Activated CD4-positive, alpha-beta T cell treated with anti-CD3 and anti-CD28 coated beads, Interleukin-2, Interleukin-4, amounts not matched to agents 100 ng/mL and 50 ng/mL, durations not matched to agents 16 hours and 8 hours (primary cell): ENCODE measurements at places on chromosomes 6 and 20.

GRCh38 chr6:15816661-15817060 lies 153.8 kb upstream of the DTNBP1 start:
- DNase-seq = no peak

DNA sequence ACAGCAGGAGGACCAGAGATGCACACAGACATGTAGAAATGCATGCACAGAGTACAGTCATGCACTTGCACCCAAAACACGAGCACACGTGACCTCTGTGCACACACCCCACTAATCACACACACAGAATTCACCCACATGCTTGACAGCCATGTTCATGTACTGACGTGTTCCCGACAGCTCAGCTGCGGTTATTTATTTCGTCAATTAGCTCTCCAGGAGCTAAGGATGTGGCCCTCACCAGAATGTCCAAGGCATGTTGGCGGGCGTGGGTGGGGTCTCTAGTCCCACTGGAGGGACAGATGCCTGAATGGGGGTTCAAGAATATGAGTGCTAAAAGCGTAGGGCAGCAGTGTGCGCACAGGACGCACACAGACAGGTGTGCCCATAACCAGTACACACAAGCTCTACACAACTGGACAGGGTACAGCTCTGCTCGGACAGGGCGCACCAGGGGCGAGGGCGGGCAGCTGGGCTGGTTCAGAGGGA lies 571 bp upstream of the PRPF6 start:
- no peak for DNase-seq

GRCh38 chr20:825710-826421 lies 7.6 kb upstream of the FAM110A start:
- no peak for DNase-seq

- no peak for DNase-seq
Observed at GRCh38 chr6:37017606-37018197, 12.2 kb downstream of the FGD2 start.

- DNase-seq = no peak
Observed at GRCh38 chr20:58656831-58657230, 5.7 kb downstream of the STX16 start.

GRCh38 chr20:37980876-37981275 lies 52.4 kb downstream of the TTI1 start:
- no peak for DNase-seq

- DNase-seq = no peak
Observed at GRCh38 chr6:128903715-128904114, 20.8 kb downstream of the LAMA2 start.

GRCh38 chr6:166955121-166955864 lies 1.1 kb downstream of the RNASET2 start:
- DNase-seq = peak; percentile 37

DNA sequence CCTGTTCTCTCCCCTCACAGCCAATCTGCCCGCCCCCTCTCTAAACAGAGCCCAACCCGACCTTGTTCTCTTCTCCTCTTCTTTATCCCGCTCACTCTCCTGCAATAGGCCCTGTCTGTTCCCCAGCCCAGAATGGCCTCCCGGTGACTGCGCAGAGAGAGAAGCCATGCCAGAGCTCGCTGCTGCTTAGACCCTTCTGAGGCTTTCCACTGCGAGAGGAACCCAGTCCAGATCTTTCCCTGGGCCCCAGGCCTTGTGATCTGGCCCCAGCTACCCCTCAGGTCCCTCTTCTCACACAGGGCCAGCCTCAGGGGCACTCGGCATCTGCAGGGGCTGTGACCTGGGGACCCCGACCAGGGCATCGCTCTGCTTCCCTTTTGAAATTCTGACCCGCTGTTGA lies 58.1 kb downstream of the TMEM242 start:
- DNase-seq = no peak

GRCh38 chr20:24770628-24771541 lies 178.2 kb upstream of the CST7 start:
- DNase-seq = no peak

DNA sequence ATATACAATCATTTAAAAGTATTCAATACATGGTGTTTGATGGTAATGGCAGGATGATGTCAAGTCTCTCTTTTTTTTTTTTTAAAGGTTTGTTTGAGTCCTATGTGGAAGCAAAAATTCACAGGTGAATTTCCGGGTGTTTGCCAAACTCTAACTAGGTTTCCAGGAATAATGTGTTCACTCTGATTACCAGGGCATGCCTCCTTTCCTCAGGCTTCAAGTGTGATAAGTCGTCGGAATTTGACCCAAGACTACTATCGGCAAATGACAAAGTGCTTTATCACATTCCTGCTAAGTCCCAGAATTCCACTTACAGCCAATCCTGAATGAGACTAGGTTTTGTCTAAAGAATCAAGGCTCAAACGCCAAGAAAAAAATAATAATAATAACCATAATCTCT lies 7.3 kb downstream of the OARD1 start:
- no peak for DNase-seq

DNA sequence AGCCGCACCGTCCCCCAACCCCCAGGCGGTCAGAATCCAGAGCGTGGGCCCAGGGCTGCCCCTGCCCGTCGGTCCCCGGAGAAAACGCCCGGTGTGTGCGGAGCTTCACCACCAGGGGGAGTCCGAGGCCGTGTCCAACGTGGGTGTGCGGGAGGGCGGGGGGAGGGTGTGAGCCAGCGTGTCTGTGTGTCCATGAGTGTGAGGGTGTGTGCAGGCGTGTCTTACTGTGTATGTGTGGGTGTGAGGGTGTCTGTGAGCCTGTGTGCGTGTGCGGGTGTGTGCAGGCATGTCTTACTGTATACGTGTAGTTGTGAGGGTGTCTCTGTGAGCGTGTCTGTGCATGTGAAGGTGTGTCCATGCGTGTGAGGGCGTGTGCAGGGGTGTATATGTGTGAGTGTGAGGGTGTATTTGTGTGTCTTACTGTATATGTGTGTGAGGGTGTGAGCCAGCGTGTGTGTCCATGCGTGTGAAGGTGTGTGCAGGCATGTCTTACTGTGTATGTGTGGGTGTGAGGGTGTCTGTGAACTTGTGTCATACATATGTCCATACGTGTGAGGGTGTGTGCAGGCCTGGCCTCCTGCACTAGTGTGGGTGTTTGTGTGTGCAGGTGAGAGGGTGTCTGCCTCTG lies 24.6 kb upstream of the GATA5 start:
- DNase-seq = peak; percentile 80
